ENCODE measurements at places on chromosomes 1 and 21.

GRCh38 chr1:170539154-170539553 lies 7.2 kb downstream of the GORAB start:
- no peak for DNase-seq

DNA sequence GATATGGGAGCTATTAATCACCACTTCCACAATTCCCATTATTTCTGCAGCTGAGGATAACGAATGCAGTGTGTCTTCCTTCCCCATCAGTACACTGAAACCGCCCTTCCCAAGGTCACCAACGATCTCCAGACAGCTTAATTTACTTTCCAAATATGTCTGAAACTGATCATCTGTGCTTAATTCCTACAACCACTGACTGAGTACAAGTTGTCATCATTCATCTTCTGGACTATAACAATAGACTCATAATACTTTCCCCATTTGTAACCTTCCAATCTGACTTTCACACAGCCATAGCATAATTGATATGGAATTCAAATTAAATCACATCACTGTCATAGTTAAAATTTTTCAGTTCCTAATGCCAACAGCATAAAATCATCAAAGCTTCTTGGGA lies 17.4 kb downstream of the DNM3 start:
- no peak for DNase-seq

- DNase-seq: no peak
These were observed 9.8 kb downstream of the POMGNT1 start for GRCh38 chr1:46188295-46189030.

GRCh38 chr1:27478098-27478497 lies 11.9 kb downstream of the WASF2 start:
- DNase-seq: no peak

DNA sequence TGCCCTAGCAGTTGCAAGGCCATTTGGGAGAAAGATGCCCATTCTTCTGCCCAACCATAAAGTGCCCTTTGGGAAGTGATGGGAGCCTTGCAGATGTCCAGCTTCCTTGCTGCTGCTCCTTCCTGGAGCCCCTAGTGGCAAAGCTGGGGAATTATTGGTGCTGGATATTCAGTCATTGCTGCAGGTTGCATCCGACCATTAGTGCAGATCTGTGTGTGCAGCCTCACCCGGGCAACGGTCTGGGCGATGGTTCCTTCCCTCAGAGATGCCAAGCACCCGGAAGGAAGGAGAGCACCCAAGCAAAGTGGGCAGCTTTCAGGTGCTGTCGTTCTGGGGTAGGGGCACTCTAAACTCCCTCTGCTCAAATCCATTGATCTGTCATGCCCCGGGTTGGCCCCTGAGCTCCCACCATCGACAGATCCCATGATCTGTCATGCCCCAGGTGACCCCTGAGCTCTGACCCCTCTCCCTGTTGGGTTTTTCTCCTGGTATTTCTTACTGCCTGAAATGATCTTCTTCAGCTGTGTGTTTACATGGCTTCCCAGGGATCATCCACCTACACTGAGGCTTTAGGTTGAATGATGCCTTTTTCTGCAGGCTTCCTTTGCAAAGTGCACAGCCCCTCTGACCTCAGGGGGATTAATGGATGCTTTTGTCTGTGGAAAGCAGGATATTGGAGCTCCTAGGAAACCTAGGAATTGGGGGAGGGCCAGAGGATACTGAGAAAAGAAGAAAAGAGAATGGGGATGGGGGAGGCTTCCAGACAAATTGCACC lies 467.5 kb downstream of the PTPRU start:
- peak; percentile 39 for DNase-seq

DNA sequence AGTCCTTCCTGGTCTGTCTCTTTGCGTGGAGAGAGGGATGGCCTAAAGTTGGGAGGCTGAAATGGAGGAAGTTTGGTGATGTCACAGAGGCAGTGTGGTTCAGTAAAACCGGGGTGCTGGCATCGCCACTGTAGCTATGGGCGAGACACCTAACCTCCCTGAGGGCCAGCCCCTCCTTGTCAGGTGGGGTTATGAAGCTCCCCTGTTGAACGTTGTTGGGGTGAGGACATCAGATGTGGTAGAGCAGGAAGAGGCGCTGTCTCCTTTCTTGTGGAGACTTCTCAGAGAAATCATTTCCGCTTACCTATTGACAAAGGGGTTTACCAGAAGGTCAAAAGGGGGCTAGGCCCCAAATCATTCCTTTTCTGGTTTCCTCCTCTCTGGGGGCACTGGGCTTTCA lies 294.7 kb downstream of the SIPA1L2 start:
- no peak for DNase-seq

DNA sequence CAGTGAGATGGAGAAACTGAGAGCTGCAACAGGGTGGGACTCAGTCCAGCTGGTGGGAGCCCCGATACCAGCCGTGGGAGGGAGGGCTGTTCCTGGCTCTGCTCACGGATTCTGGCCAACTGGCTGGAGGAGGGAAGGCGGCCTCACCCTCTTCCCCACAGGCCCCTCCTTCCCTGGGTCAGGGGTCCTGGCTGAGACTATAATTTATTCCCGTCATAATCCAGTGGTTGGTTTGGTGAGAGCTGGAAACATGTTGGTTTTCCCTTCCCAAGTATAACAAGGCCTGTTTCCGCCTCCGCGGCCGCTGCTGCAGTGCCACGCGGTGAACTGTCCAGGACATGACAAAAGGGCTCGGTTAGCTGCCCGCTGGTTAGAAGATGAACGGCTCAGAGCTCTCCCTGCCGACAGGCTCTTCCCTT lies 10.0 kb downstream of the PTPRF start:
- DNase-seq: no peak

- peak; percentile 75 for DNase-seq
These were observed 4.1 kb downstream of the EIF2D start for GRCh38 chr1:206608108-206608698.

DNA sequence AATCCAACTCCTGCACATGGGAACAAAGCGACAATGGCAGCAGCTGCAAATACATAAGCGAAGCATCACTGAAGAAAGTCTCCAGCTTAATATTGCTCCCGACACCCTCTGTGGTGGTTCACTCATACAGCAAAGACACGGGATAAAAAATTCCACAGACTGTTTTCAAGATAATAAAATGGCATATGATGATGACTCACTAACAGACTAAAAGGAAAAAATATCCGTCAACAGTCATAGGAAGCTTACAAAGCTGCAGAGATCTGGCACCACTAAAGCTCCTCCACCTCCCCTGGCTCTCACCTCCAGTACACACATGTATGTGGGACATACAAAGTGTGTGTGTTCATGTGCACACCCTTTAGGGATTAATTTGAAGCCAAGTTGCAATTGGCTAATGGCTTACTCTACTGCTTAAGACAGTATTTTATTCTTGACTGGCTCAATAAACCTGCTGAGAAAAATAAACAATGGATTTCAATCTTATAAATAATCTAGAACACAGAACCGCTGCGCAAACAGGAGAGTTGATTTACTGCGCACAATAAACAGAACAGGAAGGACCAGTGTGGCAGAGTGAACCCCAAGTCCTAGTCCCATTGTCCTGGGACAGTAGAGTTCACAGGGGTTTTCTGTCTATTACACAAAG lies 94.4 kb downstream of the SLC45A1 start:
- no peak for DNase-seq

DNA sequence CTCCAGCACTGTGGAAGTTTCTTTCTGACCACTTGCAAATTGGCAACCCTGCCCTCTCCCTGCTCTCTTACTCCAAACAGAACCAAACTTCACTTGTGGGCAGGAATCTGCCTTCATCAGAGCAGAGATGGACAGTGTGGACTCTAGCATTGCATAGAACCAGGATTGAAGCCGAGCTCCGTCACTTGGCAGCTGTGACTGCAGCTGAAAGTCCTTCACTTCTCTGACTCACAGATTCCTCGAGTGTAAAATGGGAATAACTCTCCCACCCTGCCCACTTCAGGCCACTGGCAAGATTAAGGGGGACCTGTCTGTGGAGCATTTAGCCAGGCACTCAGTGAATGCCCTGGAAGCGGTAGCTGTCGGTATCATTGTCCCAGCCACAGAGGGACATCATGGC lies 75.7 kb upstream of the ZBTB40 start:
- no peak for DNase-seq

GRCh38 chr21:46097336-46098293 lies at the start of gene COL6A2:
Gene COL6A2 (plus strand): TSS chr21:46098112.
- DNase-seq: peak; percentile 19

GRCh38 chr21:33026443-33026858 lies 716 bp downstream of the OLIG2 start:
- DNase-seq: no peak

DNA sequence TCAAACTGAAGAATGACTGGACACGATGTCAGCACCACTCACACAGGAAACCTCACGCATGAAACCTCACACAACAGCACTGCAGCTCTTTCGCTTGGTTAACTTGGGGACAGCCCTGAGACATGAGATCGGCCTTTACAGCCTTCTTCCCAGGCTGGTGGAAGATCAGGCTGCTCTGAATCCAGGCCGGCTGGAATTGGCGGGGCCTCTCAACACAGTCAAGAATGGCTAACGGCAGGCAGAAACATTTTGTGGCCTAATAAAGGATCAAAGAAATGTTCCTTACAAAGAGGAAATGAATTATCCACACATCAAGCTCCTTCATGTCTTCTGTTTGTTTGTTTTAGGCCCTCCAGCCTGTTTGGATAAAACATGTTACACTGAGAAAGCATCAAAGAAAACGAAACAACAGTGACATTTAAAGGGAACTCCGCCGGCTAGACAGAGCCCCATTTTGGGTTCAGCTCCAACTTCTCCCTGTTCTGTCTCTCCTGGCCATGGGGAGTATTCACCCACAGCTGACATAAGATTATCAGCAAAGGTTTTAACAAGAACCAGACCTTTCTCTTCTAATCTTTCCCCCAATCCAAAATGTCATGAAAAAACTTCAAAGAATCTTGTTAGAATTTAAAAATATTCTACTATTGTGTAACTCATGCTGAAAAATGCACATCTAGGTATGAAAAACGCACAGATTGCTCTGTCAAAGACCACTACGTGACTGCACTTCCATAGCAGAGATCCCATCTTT lies 131.2 kb downstream of the SLC45A1 start:
- peak; percentile 22 for DNase-seq

- DNase-seq: no peak
These were observed 124.4 kb upstream of the HOOK1 start for GRCh38 chr1:59690171-59690930.

- no peak for DNase-seq
These were observed 49.5 kb downstream of the TGFBR3 start for GRCh38 chr1:91836331-91837040.

GRCh38 chr1:87592156-87592555 lies 263.5 kb downstream of the LMO4 start:
- no peak for DNase-seq

Data from activated CD4-positive, alpha-beta T cell treated with anti-CD3 and anti-CD28 coated beads, Interleukin-2, Interleukin-6, amounts not matched to agents 100 ng/mL and 50 ng/mL, durations not matched to agents 16 hours and 8 hours (primary cell).